ENCODE measurements at places on chromosomes 12 and 14. TPM values are rescaled to one million over a fixed set of nuclear protein-coding genes. Genes with fewer than 3 reads are reported as not detected.

DNA sequence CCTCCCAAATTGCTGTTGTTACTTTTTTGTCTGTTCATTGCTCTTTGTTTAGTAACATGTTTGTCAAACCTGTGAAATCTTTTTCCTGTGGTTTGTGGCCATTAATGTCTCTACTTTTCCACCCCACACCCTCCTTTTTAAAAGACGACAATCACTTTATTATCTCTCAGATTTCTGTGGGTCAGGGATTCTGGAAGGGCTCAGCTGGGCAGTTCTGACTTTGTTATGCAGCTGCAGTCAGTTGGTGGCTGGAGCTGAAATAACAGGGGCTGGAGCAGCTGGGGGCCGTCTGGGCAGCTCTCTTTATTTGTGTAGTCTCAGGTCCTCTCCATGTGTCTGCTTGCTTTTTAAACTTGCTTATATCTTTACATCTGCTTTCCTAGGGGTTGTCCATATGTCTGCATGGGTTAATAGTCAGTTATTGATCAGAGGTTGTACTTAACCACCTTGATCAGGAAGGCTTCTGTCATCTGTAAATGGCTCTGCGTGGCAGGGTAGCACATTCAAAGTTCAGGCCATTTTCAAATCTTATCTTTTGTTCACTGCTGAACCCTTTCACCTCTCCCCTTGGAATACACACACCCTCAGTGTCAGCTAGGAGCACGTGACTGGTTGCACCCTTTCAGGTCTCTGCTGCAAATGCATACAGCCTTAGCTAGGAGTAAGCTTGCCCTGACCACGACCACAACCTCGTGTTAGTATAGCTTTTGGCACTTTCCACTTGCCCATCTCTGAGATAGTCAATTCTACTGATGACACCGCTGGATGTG is 27.9 kb downstream of the BORCS5 start:
- no peak for DNase-seq

DNA sequence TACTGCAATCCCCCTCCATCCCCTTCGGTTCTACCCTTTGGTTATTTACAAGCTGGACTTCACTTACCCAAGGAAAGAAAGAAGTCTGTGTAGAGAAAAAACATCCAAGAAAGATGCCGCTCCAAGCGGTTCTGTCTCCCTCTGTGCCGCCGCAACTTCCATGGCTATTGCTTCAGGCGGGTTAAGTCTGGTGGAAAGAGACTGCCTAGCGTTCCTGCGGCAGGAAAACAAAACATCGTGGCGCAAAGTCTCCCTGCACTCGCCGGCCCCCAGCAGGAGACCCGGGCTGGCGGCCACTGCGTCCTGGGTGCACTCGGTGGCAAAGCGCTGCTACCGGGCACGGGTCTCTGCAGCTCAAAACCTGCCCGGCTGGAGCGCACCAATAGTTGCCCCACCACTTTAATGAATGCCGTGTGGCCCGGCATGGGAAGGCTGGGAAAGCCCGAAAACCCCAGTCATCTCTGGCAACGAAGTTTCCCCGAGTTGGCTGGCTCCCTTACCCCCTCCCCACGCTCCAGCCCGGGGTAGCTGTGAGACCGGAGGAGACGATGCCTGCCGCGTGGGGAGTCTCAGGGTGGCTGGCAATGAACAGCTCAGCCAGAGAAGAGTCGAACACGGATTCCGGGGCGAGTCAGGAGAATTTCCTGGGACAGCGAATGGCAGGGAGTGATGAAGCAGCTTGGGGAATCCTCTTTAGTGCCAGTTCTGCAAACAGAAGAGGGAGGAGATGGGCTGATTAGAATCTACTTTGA is 3.5 kb upstream of the KCNK10 start:
- no peak for DNase-seq

The PPP1R1A gene
- total RNA-seq, result 1.1 TPM

DNA sequence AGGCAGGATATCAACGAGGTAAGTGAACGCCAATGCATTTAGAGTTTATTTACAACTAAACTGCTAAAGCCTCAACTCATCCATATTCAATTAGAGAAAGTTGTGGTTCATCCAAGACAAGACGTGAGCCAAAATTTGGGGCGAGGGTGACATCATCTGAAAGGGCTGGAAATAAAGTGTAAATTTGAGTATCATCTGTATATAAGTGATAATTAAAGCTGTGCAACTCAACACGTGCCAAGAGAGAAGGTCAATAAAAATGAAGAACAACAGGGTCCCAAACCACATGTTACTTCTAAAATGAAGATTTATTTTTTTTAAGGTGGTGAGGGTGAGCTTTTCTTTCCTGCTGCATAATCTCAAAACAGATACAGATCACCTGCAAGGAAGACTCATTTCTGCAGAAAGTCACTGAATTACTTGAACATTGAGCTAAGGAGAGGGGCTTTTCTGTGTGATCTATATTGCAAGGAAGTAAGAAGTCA is 203.6 kb downstream of the EFCAB11 start:
- DNase-seq, result no peak
